ENCODE measurements at places on chromosomes 1 and 21.

DNA sequence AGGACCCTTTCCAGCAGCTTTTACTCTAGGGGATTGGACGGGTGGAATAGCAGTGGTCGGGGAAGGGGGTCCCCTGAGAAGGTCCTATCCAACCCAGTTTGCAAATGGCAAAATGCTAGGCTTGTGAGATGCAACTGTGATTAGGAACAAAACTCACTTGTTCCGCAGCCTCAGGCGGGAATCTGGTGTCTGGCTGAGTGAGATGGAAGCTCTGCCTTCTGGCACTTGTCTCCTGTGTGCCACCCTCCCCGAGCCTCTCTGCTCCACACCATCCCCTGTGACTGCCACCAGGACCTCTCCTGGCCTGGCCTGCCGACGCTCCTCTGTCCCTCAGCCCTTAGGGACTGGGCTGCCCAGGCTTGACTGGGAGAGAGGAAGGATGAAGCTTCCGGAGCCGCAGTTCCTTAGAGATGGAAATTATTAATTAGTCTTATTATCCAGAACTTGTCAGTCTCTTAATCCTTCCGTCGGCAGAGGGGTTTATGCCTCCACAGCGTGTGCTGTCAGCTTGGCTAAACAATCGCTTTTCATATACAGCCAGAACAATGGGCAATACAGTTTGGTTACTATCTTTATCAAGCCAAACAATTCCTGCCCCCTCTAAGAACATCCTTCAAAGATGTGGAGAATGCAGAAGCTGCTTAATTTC is 292.8 kb upstream of the VAMP3 start:
- no peak overlapping the region for H3K4me3 ChIP-seq
- no peaks in the 10 kb centered on the region for H3K36me3 ChIP-seq
- H3K4me1 ChIP-seq = peaks cover 9% of the 10 kb centered on the region
- no peaks in the 10 kb centered on the region for H3K27me3 ChIP-seq

DNA sequence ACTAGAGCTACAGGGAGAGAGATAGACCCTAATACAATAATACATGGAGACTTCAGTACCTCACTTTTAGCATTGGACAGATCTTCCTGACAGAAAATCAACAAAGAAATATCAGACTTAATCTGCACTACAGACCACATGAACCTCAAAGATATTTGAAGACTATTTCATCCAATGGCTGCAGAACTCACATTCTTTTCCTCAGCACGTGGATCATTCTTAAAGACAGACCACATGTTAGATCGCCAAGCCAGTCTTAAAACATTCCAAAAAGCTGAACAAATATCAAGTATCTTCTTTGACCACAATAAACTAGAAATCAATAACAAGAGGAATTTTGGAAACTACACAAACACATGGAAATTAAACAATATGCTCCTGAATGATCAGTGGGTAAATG is 576.0 kb downstream of the KIF26B start:
- no peaks in the 10 kb centered on the region for H3K27me3 ChIP-seq
- no peak overlapping the region for H3K4me3 ChIP-seq
- H3K36me3 ChIP-seq = no peaks in the 10 kb centered on the region
- DNase-seq = peak; percentile 55

GRCh38 chr1:95991787-95992520 is 729.6 kb upstream of the PTBP2 start:
- no peaks in the 10 kb centered on the region for H3K4me1 ChIP-seq
- H3K27ac ChIP-seq = no peak overlapping the region
- no peak for DNase-seq
- no peak overlapping the region for H3K4me3 ChIP-seq
- no peaks in the 10 kb centered on the region for H3K27me3 ChIP-seq
- H3K36me3 ChIP-seq = no peaks in the 10 kb centered on the region

GRCh38 chr1:201719812-201720521 is 109.0 kb upstream of the IPO9 start:
- no peaks in the 10 kb centered on the region for H3K27me3 ChIP-seq
- H3K27ac ChIP-seq = peak overlapping the region; percentile 68
- peak; percentile 59 for DNase-seq
- peaks cover 35% of the 10 kb centered on the region for H3K36me3 ChIP-seq

DNA sequence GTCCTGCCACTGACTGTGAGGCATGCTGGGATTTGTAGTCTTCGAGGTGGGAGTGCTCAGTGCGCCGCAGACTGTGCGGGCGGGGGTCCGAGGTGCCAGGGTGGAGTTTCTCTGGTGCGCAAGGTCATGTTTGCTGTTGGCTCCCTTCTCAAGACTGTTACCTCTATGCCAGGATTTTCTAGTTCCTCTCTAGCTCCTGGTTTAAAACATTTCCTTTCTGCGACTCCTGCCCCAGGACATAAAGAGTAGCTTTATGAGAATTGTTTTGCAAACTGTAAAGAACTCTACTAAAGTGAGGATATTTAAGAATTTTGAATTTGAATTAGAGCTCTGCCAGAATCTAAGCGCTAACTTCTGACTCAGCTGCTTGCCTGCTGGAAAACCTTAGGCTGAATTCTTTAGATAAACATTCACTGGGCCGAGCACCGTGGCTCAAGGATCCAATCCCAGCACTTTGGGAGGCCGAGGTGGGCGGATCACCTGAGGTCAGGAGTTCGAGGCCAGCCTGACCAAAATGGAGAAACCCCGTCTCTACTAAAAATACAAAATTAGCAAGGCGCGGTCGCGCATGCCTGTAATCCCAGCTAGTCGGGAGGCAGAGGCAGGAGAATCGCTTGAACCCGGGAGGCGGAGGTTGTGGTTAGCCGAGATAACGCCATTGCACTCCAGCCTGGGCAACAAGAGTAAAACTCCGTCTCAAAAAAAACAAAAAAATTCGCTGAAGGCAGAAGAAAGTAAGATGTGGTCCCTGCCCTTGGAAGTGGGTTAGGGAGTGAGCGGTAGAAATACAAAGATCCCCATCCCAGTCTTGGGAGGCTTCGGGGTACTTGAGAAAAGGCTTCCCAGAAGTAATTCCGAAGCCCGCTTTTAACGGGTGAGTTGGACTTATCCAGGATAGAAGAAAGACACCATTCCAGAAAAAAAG is 992 bp upstream of the USP48 start:
- peak overlapping the region; percentile 100 for H3K27ac ChIP-seq
- H3K36me3 ChIP-seq = no peaks in the 10 kb centered on the region
- H3K4me1 ChIP-seq = no peaks in the 10 kb centered on the region
- no peaks in the 10 kb centered on the region for H3K27me3 ChIP-seq
- peak overlapping the region; percentile 84 for H3K4me3 ChIP-seq

DNA sequence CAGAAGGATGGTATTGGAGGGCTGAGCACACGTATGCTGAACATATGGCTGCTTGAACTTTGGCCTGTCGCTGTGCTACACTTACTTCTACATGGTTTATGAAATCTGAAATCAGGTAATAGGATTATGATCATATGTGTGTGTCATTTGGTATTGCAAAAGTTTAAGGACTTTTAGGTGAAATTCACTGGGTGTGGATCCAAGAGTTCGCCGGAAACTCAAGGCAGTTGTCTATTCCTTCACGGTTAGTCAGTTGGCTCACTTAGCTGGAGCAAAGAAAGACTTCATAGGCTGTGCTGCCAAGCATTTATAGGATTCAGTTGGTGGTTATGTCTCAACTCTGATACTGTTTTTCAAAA is 927 bp downstream of the UAP1 start:
- peak overlapping the region; percentile 93 for H3K27ac ChIP-seq
- peaks cover 22% of the 10 kb centered on the region for H3K4me1 ChIP-seq
- peak; percentile 62 for DNase-seq
- peak overlapping the region; percentile 96 for H3K4me3 ChIP-seq

GRCh38 chr1:212635141-212635631 is 26.6 kb downstream of the ATF3 start:
- H3K4me3 ChIP-seq = no peak overlapping the region
- peak; percentile 39 for DNase-seq
- no peaks in the 10 kb centered on the region for H3K36me3 ChIP-seq
- no peak overlapping the region for H3K27ac ChIP-seq
- H3K27me3 ChIP-seq = no peaks in the 10 kb centered on the region

- no peak overlapping the region for H3K27ac ChIP-seq
- no peaks in the 10 kb centered on the region for H3K4me1 ChIP-seq
- H3K36me3 ChIP-seq = no peaks in the 10 kb centered on the region
- no peak for DNase-seq
- no peaks in the 10 kb centered on the region for H3K27me3 ChIP-seq
Observed at GRCh38 chr1:157287462-157287861, 149.3 kb upstream of the ETV3 start.
